GM23248 (cell line): ENCODE measurements at places on chromosomes 7 and 10. TPM values are rescaled to one million over a fixed set of nuclear protein-coding genes. Genes with fewer than 3 reads are reported as not detected.
A peak's percentile ranks its signal among the peaks of the same experiment; 100 is the strongest.

GRCh38 chr10:51800121-51800520 is 100.7 kb upstream of the CSTF2T start:
- no peak for DNase-seq

- DNase-seq: peak; percentile 70
Measured at GRCh38 chr10:67520924-67521520, 175.0 kb downstream of the CTNNA3 start.

DNA sequence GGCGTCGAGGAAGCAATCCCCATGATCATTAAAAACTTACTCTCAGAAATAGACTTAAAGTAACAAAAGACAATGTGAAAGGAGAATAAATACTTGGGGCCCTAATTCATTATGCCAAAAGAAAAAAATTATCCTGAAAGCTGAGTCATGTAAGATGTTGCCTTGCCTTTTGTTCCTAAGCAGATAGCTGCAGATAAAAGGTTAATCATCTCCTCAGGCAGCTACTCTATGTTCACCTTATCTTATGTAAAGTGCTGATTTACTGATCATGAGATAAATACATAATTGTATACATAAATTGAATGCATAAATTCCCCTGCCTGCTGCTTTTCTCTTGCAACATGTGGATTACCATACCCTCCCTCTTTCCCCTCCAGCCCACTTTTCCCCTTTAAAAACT is 28.1 kb upstream of the CREB3L2 start:
- DNase-seq: no peak

DNA sequence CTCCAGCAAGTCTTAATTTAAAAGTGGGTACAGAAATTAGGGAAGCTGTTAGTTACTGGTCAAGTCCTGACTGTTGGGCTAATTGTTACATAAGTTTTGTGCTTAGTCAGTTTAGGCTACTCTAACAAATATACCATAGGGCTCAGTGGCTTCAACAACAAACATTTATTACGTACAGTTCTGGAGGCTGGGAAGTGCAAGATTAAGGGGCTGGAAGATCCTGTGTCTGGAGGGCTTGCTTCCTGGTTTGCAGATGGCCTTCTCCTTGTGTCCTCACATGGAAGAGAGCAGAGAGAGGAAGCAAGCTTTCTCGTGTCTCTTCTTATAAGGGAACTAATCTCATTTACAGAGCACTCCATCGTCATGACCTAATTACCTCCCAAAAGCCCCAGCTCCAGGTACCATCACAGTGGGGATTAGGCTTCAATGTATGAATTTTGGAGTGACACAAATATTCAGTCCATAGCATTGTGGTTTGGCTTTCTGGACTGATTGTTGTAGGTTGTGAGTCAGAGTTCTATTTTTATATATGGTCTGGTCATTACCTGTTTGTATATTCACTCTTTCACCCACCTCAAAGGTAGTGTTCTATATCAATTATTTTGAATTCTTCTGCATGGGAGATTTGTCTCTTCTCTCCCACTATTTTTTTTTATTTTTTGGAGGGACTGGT is 17.1 kb downstream of the ST7 start:
- peak; percentile 14 for DNase-seq

OR2F2 gene
- not detected in 2 replicates for total RNA-seq

TAS2R5 gene
- not detected in 2 replicates for total RNA-seq

GRCh38 chr10:128300290-128300824 is 174.1 kb upstream of the MKI67 start:
- DNase-seq: no peak

DNA sequence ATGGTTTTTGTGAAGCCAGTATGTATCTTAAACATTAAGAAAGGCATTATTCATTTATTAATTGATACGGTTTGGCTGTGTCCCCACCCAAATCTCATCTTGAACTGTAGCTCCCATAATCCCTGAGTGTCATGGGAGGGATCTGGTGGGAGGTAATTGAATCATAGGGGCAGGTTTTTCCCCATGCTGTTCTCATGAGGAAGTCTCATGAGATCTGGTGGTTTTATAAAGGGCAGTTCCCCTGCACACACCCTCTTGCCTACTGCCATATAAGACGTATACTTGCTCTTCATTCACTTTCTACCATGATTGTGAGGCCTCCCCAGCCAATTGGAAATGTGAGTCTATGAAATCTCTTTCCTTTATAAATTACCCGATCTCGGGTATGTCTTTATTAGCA is 28.1 kb downstream of the OTUD1 start:
- no peak for DNase-seq

OR6V1 gene
- total RNA-seq: not detected in 2 replicates

DNA sequence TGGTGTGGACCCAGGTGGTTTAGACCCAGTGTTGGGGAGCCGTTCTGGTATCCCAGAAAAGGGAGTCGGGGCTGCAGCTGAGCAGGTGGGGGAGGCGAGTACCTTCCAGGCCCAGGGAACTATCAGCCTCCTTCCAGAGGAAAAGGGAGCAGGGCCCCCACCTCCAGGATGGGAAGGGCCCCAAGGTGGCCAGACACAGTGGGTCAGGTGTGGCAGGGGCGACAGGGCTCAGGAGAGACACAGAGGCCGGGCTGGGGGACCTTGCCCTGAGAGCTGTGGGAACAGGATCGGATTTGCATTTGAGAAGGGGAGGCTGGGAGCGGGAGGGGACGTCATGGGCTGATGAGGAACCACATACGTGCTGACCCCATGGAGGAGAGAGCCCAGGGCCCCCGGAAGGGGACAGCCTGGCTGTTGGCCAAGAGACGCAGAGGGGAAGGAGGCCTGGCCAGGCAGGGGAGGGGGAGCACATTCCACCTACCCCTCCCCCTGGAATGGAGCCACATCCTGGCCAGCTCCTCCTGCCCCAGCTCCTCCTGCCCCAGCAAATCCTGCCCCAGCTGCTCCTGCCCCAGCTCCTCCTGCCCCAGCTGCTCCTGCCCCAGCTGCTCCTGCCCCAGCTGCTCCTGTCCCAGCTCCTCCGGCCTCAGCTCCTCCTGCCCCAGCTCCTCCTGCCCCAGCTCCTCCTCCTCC is 9.7 kb upstream of the TTYH3 start:
- no peak for DNase-seq

AQP1 gene
- 0.54 and 1.1 TPM in 2 replicates for total RNA-seq

DNA sequence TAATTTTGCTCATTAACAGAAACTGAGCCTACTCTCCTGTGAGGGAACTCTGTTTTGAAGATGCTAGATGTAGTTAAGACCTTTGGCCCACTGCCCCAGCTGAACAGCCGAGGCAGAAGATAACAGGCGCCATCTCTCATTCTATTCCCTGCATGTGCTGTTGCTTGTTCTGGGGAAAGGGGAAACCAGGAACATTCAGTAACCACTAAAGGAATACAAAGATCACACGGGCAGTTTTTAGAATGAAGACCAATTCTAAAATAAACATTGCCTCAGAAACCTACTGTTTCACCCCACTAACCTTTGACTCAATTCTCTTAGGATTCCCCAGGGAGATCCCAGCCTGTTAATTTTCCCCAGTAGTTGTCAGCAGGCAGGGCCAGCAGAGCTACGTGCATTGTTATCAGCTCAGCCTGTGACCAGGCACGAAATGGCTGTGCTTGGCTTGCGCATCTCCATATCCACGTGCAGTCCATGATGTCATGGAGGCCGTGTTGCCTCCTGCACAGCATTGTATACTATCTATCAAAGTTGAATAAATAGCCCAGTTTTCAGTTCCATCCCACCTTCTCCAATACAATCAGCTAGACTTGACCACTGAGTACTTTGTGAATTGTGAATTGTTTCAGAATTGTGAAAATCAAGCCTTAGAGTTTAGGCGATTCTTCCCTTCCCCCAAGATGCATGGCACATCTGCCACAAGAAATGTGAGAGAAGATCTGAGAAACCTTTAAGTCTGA is 36.0 kb downstream of the ANK3 start:
- DNase-seq: no peak

GRCh38 chr7:55532150-55532917 is 40.0 kb downstream of the VOPP1 start:
- no peak for DNase-seq

GRCh38 chr10:125129076-125129458 is 31.3 kb downstream of the CTBP2 start:
- no peak for DNase-seq

DNA sequence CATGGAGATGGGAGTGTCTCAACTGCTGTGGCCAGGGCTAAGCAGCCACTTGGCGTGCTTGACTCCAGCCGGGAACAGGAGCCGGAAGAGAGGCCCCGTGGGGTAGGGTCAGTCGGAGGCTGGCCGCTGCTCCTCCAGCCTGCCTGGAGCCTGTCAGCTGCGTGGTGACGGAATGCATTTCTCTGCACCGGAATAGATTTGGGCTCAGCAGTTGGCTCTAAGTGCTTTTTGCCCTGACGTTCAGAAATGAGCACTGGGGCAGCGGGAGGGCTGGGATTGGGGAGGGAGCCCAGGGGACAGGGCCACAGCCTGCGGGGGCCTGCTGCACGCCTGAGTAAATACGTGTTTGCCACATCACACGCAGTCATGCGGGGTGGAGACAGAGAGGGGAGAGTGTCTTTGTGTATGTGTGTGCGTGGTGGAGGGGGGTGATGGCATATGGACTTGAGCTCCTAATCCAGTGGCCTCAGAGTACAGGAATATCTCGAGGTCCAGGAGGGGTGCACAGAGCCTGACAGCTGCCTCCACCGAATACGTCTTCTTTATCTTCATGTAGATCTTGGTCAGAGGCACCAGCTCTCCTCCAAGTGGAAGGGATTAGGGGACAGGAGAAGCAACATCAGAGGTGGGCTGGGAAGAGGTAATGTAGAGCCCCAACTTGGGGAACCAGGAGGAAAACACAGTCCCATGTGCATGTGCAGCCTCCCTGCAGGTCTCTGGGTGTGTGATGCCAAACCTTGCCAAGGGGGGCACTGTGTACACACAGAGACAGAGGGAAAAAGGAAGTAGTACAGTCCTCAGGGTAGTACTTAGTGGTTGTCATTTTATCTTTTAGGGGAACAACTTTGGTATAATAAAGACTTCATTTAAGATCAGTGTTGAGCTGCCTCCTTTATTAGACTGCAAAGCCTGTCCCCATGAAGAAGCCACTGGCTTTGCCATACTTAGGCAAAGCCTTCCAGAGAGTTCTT is 151.4 kb downstream of the CDH23 start:
- DNase-seq: peak; percentile 17

GRCh38 chr7:22801912-22802311 is 20.7 kb downstream of the TOMM7 start:
- no peak for DNase-seq

DNA sequence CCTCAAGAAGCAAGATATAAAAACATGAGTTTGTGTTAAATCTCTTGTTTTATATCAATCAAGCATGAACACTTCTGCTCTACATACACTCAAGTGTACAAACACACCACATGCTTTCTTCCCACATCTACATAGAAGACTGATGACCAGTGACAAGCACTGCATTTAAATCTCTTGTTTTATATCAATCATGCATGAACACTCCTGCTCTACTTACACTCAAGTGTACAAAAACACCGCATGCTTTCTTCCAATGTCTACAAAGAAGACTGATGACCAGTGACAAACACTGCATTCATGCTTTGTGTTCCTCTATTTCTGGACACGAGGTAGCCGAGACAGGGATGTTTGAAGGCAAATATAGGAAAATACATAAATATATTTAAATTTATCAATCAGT is 642.0 kb upstream of the PFKP start:
- no peak for DNase-seq

TFEC gene
- 0.51 TPM in 1 of 2 replicates, not detected in the other for total RNA-seq

- DNase-seq: no peak
Measured at GRCh38 chr7:94913391-94913790, 6.0 kb downstream of the PPP1R9A start.

MLXIPL gene
- not detected in 2 replicates for total RNA-seq

ELFN1 gene
- total RNA-seq: 5.1 and 6.2 TPM in 2 replicates

DNA sequence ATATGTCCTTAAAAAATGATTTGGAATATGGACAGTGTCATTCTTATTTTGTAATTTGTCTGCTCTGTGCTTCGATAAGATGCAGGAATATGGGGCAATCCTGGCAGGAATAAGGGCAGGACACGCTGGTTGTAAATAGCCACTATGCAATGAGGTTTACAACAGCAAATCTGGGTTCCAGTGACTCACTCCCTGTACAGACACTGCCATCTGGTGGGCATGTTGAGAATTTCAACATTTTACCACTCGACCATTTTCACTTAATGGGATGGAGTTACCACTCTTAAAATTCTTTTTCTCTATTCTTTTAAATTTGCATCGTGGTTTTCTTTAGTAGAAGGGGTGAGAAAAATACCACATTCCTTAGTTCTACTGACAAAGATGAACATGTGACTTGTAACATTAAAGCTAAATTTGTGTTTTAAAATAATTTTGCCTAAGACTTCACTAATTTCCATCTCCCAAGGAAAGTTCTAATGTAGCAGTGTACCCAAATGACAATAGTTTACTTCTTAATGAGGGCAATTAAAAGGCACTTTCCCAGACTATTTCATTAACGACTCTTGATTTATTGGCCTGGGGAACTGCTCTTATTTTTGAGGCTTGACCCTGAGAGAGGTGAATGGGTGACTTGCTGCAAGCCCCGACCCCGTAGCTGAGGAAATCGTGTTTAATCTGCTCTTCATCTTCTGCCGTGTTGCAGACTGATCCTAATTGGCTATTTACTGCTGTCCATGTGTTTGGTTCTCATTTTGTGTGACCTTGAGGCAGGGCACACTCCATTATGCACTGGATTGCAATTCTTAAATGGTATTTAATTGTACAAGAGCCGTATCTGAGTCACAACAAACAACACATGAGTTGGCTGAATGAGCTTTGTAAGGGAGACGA is 173.6 kb upstream of the IMMP2L start:
- DNase-seq: peak; percentile 81

MRPS33 gene
- 12.0 and 24.0 TPM in 2 replicates for total RNA-seq
